Endodermal cell (in vitro differentiated cells): ENCODE measurements at places on chromosomes 3 and 15. TPM values are rescaled to one million over a fixed set of nuclear protein-coding genes. Genes with fewer than 3 reads are reported as not detected.

LSG1 gene
- 41.1 and 44.7 TPM in 2 replicates for total RNA-seq

TGFBR2 gene
- total RNA-seq: 5.8 to 6.7 TPM (median 6.0 TPM) in 3 replicates

A4GNT gene
- total RNA-seq: not detected in 2 replicates

BSN gene
- 1.7 and 2.5 TPM in 2 replicates for total RNA-seq

GABRB3 gene
- 77.7 to 170 TPM (median 81.8 TPM) in 3 replicates for total RNA-seq

PRR20G gene
- not detected in 3 replicates for total RNA-seq

COL7A1 gene
- 14.5 to 24.8 TPM (median 16.6 TPM) in 3 replicates for total RNA-seq

CADM2 gene
- total RNA-seq: 28.1 to 31.1 TPM (median 29.8 TPM) in 3 replicates

DNA sequence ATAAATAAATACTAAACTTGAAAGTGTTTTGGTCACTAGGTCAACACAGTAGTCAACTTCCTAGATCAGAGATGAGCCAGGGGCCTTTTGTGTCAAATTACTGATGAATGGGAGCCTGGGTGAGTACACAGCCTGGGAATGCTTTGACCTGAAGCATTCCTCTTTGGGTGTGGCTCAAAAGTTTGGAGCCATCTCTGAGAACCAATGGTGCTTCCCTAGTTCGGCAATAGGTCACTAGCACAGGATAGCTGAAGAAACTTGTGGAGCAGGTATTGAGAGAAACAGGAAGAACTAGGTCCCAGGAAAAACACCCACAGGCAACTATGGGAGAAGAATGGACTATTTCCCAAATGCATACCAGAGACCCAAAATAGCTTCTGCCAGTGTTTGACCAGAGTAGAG, 56.6 kb upstream of the PLXND1 start:
- DNase-seq: peak; percentile 49

DNA sequence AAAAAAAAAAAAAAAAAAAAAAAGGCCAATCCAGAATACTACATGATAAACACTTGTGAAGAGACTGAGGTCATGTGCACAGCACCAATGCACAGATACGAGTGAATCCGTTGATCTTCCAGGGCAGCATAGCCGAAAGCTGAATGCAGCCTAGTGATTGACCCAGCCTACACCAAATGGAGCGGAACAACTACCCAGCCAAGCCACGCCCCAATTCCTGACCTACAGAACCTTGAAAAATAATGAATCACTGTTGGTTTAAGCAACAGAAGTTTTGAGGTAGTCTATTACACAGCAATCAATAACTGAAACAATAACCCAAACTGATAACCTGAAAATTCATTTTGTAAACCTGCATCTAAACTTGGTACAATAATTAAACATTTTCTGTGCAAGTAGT, 361.0 kb downstream of the FHIT start:
- DNase-seq: no peak

- no peak for DNase-seq
These were observed 21.4 kb downstream of the RAD54L2 start for GRCh38 chr3:51559961-51560360.

- no peak for DNase-seq
These were observed 20.3 kb downstream of the EHD4 start for GRCh38 chr15:41952013-41952563.

DNA sequence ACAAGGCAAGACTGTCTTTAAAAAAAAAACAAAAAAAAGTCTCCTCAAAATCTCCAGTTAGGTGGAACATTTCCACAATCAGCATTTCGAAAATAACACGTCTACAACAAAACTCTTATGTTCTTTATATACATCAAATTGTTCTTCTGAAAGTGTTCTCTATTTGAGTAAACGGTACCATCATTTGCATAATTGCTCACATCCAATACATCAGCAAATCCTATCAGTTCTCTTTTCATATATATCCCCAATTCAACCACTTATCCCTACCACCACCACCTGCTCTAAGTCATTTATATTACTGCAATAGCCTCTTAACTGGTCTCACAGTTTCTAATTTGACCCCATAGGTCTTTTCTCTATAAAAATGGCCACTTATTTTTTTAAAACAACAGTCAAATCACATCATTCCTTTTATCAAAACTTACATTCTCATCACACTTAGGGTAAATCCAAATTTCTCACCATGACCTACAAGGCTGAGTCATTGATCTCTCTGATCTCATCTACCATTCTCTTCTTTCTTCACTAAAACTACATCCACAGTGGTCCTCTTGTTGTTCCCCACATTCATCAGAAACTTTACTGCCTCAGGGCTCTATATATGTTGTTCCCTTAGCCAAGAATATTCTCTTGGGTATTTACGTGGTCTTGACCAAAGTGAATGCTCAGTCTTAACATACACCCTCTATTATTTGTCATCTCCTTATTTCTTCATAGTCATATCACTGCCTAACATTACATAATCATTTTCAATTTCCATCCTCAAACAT, 237.0 kb downstream of the SCAPER start:
- DNase-seq: no peak

GRCh38 chr3:31559872-31560534, 27.3 kb downstream of the STT3B start:
- DNase-seq: no peak

- no peak for DNase-seq
These were observed 376.6 kb upstream of the NAALADL2 start for GRCh38 chr3:174482541-174482940.

DNA sequence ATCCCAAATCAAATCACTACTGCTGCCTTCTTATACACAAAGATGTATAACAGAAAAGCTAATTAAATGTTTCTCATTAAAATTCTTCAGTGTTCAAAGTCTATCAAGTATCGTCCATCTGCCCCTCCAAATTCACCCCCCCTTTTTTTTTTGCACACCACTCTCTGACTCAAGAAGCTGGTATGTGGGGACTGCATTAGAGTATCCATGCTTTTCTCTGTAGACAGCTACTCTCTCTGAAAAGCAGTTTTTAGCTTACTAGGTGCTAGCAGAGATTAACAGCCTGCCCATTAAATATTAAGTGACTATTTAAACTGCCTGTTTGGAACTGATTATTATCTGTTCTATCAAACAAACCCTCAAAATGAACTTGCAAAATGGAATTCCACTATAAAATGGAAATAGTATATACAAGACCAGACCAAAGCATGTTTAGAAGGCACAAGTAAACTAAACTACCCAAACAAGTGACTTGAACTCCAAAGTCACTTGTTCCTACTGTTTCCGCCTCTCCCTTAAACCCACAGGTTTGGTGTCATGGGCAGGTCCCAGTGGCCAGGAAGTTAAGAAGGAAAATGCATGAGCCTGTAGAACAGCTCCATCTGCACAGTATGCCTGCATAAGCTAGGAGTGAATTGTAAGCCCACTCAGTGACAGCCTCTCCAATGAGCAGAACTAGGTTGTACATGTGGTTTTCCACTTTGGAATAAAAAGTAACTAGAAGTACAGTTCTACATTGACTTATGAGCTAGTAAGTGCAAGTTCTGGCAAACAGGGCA, 32.5 kb downstream of the GBE1 start:
- DNase-seq: no peak

DNA sequence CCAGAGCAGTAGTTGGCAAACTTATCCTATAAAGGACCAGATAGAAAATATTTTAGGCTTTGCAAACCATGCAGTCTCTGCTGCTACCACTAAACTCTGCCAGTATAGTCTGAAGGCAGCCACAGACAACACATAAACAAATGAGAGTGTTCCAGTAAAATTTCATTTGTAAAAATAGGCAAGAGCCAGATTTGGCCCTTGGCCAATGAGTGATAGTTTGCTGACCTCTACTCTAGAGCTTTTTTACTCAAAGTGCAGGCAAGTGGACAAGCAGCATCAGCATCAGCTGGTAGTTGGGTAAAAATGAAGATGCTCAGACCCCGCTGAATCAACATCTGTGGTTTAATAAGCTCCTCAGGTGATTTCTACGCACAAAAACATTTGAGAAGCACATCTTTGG, 269.8 kb downstream of the NTRK3 start:
- no peak for DNase-seq

- DNase-seq: no peak
These were observed 57.6 kb downstream of the FNDC3B start for GRCh38 chr3:172096881-172097420.

- no peak for DNase-seq
These were observed 78.2 kb upstream of the BLM start for GRCh38 chr15:90638963-90639362.

- DNase-seq: no peak
These were observed 327.5 kb downstream of the UACA start for GRCh38 chr15:70435872-70436271.

- DNase-seq: no peak
These were observed 65.8 kb upstream of the PTX3 start for GRCh38 chr3:157370867-157371266.

- peak; percentile 81 for DNase-seq
These were observed 3.0 kb upstream of the TRH start for GRCh38 chr3:129971351-129972052.

GRCh38 chr3:141446737-141447136, 40.1 kb upstream of the RASA2 start:
- no peak for DNase-seq

- DNase-seq: peak; percentile 42
These were observed 43.5 kb upstream of the SNRPA1 start for GRCh38 chr15:101338502-101339057.

- no peak for DNase-seq
These were observed 6.7 kb upstream of the NCEH1 start for GRCh38 chr3:172717493-172718088.

DNA sequence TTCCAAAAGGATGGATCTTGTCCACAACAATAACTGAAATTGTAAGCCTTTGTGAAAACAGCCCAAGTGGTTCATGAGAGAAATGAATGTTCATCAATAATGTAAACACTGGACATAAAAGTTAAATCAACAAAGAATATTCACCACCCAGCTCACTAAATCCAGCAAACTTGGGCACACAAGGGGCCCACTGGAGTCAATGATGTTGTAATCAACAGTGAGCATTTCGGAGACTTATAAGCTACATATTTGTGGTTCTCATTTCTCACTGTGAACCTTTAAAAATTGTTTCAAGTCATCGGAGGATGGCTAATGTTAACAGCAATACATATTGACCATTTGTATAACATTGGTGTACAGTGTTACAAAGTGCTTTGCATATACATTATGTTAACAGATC, 63.1 kb downstream of the VGLL4 start:
- DNase-seq: no peak

GRCh38 chr3:78872195-78872594, 895.6 kb downstream of the ROBO1 start:
- DNase-seq: no peak

GRCh38 chr3:189985948-189986347, 134.7 kb downstream of the P3H2 start:
- DNase-seq: no peak

- DNase-seq: no peak
These were observed 4.5 kb downstream of the ADGRG7 start for GRCh38 chr3:100613721-100614390.

- no peak for DNase-seq
These were observed 59.3 kb downstream of the ADCY5 start for GRCh38 chr3:123389628-123389918.

GRCh38 chr15:50260969-50261496, 4.5 kb downstream of the HDC start:
- DNase-seq: no peak

DNA sequence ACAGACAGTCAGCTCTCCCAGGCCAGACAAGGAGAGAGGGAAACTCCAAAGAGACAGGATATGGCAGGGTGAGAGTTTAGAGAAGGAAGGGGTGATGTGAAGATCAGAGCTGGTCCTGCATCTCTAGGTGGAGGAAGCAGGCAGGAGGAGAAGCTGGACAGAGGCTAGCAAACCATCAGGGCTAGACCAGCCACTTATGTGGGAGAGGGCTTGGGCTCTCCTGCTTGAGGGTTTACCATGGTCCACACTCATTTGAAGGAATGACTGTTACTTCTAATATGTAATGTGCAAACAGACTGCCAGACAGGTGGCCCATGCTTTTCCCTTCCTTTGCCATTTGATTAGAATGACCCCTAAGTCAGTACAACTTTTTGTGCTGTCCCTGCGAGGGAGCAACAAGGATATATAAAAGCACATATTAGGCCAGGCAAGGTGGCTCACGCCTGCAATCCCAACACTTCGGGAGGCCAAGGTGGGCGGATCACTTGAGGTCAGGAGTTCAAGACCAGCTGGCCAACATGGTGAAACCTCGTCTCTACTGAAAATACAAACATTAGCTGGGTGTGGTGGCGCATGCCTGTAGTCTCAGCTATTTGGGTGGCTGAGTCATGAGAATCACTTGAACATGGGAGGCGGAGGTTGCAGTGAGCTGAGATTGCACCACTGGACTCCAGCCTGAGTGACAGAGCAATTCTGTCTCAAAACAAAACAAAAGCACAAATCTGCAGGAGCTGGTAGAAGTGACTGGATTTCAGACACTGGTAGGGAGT, 41.0 kb upstream of the MANF start:
- DNase-seq: peak; percentile 22

- DNase-seq: no peak
These were observed 652.5 kb downstream of the EDEM1 start for GRCh38 chr3:5840056-5840455.

DNA sequence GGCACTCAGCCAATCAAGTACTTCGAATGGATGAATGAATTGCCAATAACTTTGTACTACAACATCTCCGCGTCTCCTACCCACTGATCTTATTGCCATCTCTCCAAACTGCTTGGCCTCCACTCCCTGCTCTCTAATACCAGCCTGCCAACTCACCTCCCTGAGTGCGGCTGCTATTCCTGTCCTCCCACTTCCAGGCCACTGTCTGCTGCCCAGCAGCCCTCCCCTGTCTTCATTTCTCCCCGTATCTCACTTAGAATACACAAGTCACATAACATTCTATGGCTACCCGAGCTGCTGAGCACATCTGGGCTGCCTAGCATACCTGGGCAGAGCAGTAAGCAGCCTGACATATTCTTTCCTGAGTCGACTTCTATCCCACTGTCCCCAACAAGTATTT, 149.9 kb upstream of the LRTM1 start:
- no peak for DNase-seq

DNA sequence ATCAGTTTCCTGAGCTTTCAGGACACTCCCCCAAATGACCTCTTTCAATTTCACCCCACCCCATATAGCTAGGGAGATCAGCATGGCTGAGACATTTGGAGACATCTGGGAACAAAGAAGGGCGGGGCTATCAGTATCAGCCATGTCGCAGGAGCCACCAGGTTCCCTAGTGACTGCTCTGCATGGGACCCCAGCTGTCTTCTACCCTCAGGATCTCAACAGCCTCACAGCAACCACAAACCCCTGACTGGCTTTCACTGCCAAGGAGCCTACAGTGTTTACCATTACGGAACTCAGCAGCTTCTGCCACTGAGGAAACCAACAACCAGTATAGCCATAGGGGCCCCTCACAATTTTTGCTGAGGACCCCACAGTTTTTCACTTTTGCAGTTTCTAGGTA, 269.6 kb upstream of the TRIM42 start:
- no peak for DNase-seq
